ENCODE measurements at places on chromosomes 13 and 19.

- no peak for DNase-seq
Observed at GRCh38 chr13:66345971-66346370, 884.2 kb downstream of the PCDH9 start.

DNA sequence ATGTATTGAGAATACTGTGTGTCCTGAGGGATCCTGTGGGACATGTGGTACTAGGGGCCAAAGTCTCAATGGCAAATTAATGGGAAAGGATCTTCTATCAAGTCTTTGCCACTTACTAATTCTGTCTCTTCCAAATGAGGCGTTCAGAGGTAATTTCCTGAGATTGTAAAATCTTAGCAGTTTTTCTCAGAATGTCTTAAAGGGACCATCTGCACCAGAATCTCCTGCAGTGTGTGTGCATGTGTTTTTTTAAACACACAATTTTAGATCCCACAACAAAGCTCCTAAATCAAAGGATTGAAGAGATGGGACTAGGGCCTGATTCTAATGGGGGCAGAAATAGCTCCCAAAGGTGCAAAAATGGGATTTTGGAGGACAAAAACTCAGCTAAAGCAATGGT lies 78.2 kb downstream of the MYO16 start:
- no peak for DNase-seq

GRCh38 chr13:111115061-111115964 lies at the start of gene ARHGEF7:
Gene ARHGEF7, plus strand, starts transcription at chr13:111115310. Its CDS starts 217 bp downstream, at chr13:111115527.
- no peak for DNase-seq

GRCh38 chr13:94272038-94272437 lies 207.4 kb downstream of the DCT start:
- DNase-seq, result no peak

GRCh38 chr13:42113478-42113877 lies 65.0 kb downstream of the DGKH start:
- DNase-seq, result no peak

- no peak for DNase-seq
Observed at GRCh38 chr19:11142528-11143171, 12.9 kb downstream of the SPC24 start.
